ENCODE measurements at places on chromosomes 2 and 18.

GRCh38 chr2:133138693-133139092, 429.6 kb downstream of the NCKAP5 start:
- no peak for DNase-seq

DNA sequence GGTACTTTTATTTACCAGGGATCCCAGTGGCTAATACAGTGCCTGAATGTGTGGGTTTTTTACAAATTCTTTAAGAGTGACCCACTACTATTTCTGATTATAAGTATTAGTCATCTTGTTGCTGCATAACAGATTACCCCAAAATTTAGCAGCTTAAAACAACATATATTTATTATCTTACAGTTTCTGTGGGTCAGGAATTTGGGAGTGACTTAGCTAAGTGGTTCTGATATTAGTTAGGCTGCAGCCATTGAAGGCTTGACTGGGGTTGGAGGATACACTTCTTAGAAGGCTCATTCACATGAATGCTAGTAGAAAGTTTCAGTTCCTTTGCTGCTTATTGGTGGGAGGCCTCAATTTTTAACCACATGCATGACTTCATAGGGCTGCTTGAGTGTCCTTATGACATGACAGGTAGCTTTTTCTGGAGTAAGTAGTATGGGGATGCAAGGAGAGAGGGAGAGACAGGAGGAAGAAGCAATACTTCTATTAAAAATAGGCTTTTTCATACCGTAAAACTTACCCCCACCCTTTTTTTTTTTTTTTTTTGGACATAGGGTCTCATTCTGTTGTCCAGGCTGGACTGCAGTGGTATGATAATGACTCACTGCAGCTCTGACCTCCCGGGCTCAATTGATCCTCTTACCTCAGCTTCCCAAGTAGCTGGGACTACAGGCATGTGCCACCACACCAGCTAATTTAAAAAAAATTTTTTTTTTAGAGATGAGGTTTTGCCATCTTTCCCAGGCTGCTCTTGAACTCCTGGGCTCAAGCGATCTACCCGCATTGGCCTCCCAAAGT, 13.3 kb upstream of the POLE4 start:
- DNase-seq, result no peak

DNA sequence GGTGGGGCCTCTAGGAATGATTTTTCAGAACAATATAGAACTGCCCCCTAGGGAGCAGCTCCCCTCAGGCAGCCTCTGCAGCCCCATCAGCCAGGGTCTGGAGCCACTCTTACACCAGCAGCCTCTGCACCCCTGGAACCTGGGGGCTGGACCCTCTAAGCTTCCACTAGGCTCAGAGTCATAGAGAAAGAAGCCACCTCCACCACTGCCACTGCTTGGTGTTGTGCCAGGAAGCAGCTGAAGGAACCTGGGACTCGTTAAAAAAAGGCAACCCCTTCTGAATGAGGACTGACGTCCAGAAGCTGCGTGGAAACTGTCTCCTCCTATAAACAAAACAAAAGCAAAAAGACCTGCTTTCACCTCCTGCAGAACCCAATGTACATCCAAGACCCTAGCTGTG, 98.1 kb upstream of the HS6ST1 start:
- no peak for DNase-seq

DNA sequence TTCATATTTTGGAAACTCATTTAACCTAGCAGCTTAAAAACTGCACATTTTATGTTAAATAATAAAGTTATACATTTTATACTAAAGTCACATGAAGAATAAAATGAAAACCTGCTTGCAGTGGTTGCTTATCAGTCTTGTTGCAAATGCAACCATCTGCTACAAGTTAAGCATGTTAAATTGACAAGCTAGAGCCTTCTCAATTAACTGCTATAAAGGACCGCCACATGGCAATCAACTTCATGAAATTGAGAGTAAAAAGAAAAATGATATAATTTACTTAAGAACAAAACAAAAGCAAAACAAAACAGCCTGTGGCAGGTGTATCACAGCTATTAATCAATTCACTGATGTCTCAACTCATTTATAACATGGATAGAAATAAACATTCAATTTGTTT, 78.7 kb downstream of the RTTN start:
- no peak for DNase-seq

DNA sequence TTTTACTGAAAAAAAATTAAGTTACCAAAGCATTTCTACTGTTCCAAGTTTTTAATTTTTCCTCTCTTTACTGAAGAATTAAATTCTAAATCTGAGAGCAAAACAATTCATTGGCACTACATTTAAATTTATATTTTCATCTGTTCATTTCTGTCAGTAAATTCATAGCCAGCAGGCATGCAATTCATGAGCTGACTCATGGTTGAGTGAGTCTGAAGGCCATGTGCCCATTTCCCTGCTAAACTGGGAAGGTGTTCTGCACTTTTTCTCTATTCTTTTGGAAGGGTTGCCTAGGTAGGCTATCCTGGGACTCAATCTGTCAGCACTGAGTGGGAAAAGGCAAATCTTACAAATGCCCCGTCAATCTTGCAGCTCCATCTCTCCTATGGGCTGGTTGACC, 88.7 kb downstream of the KLHL14 start:
- no peak for DNase-seq

DNA sequence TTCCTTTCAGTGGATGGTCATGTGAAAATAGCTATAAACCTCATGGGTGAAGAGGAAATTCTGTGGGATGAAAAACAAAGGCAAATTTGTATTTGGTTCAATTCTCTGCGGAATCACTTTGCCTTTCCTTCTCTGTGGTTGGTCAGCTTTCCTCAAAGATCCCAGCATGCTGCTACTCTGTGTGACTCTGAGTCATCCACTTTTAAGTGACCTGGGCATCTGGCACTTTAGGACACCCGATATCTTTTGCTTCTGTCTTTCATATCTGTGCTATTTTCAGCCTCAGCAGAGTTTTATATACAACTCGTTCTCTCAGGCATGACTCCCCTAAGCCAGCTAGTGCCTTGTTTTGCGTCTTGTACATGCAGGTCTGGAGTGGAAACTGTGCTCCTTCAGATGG, 217.0 kb upstream of the PIEZO2 start:
- DNase-seq, result no peak

- DNase-seq, result no peak
These were observed 49.4 kb downstream of the ETAA1 start for GRCh38 chr2:67446491-67446911.

GRCh38 chr2:145404690-145405089, 884.8 kb upstream of the ZEB2 start:
- DNase-seq, result no peak

- DNase-seq, result no peak
These were observed 21.2 kb downstream of the AFF3 start for GRCh38 chr2:100121124-100121718.

DNA sequence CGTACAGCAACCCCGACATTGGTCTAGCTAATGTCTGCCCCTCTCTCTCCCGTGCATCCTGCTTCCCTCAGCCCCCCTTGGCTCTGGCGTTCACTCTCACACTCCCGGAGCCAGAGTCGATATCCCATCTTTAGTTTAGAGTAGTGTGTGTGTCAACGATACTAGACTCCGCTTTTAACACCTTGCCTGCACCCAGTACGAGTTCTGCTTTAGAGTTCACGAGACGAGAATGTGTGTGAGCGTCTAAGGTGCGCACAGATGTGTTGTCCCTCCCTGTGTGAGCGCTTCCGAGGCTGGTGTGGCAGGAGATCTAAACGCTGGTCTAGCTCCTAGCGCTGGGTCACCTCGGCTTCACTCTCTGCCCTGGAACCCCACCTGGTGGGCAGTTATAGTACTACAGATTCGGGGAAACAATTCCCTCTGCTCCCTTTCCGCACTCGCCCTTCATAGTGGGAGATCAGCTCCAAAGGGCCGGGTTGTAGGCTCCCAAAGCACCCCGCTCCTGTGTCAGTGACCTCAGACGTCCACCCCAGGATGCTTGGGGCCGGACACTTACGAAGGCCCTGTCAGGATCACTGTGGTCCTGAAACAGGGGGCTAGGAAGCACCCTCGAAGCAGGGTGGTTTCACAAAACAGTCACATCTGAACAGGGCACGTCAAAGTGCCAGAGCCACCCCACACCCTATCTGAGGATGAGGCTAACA, 2.6 kb upstream of the CYP26B1 start:
- peak; percentile 31 for DNase-seq

DNA sequence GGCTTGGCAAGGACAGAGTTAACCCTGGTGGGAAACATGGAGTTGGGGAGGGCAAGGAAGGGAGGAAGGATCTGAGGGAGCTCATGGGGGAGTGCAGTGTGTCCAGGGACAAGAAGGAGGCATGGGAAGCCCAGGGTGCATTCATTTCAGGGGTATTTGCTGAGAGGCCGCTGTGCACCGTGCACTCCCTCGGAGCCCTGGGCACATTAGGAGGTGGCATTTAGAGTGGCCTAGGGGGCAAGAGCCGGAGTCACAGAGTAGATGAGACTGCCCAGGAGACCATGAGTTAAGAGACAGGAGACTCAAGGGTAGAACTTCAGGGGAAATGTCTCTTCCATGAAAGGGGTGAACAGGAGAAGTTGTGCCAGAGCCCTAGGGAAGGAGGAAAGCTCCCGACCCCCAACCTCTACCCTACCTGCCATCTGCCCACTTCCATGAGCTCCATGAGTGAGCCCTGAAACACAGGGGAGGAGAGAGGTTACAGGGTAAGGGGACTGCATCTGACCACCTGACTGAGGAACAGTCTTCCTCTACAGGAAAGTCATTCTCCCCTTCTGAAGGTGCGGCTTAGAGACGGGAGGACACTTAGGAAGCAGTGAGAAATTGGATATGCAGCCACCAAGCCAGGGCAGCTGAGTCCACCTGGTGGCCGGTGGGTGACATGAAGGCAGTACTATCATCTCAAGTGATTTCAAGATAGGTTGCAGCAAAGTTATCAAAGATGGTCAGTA, 58.5 kb upstream of the COPS8 start:
- no peak for DNase-seq

GRCh38 chr18:47150824-47151366, 595 bp upstream of the HDHD2 start:
- DNase-seq, result no peak

DNA sequence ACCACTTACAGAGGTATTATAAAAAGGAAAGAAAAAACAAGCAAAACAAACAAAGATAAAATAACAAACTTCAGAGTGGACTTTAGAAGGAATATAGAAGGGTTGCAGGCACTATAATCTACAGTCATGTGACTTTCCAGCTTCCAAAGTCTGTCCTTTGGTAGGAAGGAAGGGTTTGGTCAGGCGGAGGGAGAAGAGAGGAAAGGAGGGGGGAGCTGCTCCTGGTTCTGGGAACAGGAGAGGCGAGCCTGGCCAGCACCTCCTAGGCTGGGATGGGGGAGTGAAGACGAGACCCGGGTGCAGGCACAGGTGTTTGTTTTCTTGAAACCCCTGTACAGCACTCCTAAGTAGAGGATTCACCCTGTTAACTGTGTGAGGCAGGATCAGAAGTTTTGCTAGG, 53.8 kb upstream of the GATA6 start:
- DNase-seq, result no peak

- no peak for DNase-seq
These were observed 26.9 kb downstream of the MEMO1 start for GRCh38 chr2:31983762-31984467.

DNA sequence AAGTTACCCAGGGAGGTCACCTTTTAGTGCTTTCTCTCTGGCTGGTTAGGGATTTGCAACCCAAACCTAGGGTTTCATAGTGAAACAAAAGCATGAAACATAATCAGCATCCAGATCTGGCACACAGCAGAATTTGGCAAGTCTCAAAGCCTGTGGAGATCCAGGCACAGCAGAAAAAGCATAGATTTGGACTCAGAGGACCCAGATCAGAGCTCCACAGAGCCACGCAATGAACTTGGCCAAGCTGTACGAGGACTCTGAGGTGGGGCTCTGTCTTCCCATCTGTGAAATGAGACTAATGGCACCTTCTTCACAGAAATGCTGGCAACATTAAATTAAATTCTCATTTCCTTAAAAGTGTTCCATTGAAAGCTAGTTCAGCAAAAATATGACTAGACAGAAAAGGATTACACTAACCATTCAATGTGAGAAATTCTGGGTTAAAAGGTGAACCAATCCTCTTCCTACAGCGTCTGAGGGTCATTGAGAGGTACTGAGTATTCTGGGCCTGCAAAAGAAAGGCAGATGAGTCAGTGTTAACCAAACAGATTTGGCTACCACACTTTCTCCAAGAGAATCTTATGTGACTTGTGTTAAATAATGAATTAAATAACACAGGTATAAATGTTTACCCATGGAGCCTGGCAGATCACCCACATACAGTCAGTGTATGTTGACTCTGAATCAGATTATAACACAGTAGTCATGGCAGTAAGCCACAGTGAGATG, 266.3 kb downstream of the MREG start:
- DNase-seq, result no peak

- DNase-seq, result no peak
These were observed 24.1 kb upstream of the NABP1 start for GRCh38 chr2:191653667-191654391.

DNA sequence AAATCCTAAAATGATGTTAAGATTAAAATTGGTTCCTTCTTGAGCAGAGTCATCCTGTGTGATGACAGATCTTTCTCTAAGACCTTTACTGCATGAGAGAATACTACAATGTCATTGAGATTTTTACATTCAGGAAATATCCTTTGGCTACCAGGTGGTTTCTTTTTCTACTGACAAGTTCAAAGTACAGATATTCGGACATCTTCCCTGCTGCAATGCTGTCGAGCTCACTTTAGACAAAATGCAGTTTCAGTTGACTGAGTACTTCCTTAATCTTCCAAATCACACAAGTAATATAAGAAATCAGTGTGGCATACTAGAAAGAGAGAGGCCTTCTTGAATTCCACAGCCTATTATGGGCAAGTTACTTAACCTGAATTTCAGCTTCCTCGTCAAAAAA, 207.9 kb upstream of the ACVR2A start:
- no peak for DNase-seq
